ENCODE measurements at places on chromosomes 1 and 21.

GRCh38 chr1:193141804-193142203, 20.0 kb downstream of the CDC73 start:
- peak; percentile 45 for DNase-seq

GRCh38 chr1:225876900-225877510, 5.2 kb downstream of the TMEM63A start:
- no peak for DNase-seq

DNA sequence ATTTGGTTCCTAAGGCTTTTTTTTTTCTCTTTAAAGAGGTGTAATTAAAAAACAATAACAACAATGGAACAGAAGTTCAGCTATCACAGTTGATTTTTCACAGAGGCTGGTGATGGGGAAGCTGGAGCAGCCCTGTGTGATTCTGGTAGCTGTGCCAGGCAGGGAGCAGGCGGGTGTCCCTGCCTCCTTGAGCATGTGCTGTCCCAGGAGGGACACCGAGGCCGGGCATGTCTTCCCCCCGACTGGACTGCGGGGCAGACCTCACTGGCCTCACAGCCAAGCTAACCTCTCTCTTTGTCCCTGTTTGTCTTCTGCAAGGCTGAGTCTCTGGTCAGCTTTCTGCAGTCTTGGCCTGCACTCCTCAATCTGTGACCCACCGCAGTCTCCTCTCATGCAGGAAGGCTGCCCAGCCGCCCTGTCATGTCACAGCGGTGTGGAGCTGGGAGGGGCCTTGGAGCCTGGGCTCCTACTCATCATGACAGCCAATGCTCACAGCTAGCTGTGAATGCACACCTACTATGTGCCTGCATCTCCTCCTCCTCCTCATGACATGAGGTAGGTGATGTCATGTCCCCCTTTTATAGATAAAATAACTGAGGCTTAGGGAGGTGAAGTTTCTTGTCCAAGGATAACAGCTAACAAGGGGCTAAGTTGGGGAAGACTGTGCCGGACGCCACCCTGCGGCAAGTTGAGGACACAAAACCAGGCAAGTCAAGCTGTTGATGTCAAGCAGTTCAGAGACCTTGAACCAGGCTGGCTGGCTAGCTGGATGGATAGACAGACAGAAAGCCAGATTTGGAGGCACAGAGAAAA, 10.3 kb upstream of the ACTL8 start:
- no peak for DNase-seq

DNA sequence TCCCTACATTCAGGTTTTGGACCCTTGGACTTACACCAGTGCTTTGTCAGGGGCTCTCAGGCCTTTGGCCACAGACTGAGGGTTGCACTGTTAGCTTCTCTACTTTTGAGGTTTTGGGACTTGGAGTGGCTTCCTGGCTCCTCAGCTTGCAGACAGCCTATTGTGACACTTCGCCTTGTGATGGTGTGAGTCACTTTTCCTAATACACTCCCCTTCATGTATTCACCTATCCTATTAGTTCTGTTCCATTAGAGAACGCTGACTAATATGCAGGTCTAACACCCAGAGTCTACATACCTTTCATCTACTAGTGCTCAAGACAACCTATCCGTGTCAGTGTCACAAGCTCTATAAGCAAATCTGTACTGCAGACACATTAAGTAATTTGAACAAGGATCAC, 605.3 kb downstream of the KCNT2 start:
- DNase-seq: no peak

- peak; percentile 85 for DNase-seq
Observed at GRCh38 chr1:22024485-22025367, 23.3 kb downstream of the CELA3A start.

DNA sequence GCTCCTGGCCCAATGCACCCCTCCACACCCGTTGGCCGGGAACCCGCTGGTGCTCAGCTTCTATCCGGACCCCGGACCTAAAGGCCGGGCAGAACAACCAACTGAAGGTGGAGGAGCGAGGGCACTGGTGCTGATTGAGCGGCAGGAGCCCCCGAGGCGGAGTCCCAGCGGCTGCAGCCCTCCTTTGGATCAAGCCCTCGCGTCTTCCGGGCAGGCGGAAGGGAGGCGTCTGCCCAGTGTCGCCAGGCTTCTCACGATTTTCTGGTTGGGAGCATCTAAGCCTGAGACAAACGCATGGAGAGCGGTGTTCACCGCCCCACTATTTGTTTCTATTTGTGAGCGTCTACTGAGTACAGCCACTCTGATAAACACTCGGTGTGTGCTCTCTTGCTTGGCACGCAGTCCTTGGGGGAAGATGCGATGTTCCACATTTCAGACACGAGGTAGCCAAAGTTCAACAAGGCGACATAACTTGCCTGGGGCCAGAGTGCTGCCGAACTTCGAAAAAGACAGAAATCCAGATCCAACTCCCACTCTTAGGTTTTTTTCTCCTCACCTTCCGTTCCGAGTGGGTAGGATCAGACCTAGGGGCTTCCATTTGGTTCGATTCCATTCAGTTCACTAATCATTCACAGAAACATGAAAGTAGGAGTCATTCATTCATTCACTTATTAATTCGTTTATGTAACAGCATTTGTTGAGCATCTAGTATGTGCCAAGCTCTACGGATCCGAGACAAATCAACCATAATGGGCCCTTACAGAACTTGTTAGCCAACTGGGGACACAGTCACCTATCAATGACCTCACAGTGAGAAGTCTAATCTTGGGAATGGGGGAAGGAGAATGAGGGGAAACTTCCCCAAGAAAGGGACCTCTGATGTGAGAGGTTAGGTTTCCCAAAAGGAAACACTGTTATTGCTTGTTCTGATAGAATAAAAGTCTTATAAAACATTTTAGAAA, 4.9 kb upstream of the DMRTA2 start:
- no peak for DNase-seq

DNA sequence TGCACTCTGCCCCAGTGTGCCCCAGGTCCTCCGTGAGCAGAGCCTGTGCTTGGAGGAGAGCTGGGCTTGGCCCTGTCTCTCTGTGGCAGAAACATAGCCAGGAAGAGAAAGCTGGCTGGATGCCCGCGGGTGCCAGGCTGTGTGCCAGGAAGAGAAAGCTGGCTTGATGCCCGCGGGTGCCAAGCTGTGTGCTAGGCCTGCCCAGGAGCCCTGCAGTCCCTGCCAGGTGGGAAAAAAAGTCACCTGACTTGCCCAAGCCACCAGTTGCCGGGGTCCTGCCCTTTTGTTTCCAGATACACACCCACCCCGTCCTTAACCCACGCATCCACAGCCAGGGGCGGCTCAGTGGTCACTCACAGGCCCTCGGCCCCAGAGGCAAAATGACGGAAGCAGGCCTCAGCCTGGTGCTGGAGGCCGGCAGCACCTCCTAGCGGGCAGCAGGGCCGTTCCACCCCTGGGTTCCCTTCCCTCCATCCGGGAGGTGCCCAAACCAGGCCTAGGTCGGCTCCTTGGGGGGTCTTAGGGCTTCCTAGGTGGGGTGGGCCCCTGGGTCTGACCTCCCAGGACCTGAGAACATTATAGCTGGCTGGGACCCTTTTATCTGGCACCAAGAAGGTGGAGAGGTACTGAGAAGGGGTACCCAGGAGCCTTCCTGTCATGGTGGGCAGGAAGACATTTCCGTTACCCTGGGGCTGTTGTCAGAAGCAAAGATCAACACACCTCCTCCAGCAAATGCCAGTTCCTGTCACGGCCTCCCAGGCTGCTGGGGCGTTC, 9.1 kb downstream of the ITGB2 start:
- peak; percentile 92 for DNase-seq

- DNase-seq: no peak
Observed at GRCh38 chr1:86970938-86971337, 56.5 kb downstream of the HS2ST1 start.

DNA sequence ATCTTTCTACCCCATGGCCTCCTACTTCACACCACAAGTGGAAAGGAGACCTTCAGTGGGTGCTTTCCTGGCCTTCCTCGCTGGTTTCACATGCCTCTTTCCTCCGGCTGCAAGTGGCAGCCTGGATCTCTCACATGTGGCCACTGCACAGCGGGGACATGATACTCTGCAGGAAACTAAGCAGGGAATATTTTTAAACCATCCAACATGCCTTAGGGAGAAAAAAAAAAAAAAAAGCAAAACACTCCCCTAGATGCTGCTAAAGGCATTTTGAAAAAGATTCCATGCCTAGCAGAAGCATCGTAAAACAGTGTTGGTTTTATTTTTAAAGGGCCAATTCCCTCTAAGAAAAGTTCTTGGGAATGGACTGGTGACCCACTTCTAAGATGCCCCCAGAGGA, 12.2 kb upstream of the GJA5 start:
- no peak for DNase-seq

GRCh38 chr1:236619398-236619797, 15.1 kb upstream of the HEATR1 start:
- no peak for DNase-seq

GRCh38 chr1:223479718-223480425, 86.7 kb downstream of the CCDC185 start:
- DNase-seq: no peak

GRCh38 chr1:237931581-237931980, 40.9 kb upstream of the ZP4 start:
- peak; percentile 65 for DNase-seq

DNA sequence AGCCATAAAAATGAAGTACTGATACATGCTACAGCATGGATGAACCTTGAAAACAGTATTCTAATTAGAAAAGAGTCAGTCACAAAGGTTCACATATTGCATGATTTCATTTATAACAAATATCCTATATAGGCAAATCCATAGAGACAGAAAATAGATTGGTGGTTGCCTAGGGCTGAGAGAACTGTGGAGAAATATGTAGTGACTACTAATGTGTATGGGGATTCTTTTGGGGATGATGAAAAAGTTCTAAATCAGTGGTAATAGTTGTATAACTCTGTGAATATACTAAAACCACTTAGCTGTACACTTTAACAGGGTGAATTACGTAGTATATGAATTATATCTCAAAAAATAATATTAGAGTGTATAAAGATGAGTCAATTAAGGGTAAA, 45.8 kb downstream of the RNF115 start:
- DNase-seq: no peak

GRCh38 chr1:212864201-212864600, 6.1 kb downstream of the FLVCR1 start:
- DNase-seq: no peak

DNA sequence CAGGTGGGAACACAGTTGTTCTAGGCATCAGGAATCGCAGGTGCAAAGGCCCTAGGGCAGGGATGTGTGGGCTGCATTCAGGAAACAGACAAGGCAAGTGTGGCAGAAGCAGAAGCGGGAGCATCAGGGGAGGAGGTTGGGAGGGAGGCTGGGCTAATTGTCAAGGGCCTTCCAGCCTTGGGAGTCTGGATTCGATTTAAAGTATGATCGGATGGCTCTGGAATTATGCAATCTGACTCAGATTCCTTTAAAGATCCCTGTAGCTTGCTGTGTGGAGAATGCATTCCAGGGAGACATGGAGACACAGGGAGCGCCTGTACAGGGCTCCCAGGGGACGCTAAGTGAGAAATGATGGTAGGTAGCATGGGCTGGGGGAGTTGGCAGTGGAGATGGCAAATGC, 86.5 kb downstream of the LACTBL1 start:
- DNase-seq: no peak

DNA sequence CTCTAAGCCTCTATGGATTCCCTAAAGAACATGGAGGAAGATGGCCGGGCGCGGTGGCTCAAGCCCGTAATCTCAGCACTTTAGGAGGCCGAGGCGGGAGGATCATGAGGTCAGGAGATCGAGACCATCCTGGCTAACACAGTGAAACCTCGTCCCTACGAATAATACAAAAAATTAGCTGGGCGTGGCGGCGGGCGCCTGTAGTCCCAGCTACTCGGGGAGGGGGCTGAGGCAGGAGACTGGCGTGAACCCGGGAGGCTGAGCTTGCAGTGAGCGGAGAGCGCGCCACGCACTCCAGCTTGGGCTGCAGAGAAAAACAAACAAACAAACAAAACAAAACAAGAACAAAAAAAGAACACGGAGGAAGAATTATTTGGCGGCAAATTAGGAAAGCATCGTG, 5.8 kb upstream of the ZNF326 start:
- no peak for DNase-seq

- peak; percentile 23 for DNase-seq
Observed at GRCh38 chr1:183218971-183219615, 33.0 kb downstream of the LAMC2 start.

DNA sequence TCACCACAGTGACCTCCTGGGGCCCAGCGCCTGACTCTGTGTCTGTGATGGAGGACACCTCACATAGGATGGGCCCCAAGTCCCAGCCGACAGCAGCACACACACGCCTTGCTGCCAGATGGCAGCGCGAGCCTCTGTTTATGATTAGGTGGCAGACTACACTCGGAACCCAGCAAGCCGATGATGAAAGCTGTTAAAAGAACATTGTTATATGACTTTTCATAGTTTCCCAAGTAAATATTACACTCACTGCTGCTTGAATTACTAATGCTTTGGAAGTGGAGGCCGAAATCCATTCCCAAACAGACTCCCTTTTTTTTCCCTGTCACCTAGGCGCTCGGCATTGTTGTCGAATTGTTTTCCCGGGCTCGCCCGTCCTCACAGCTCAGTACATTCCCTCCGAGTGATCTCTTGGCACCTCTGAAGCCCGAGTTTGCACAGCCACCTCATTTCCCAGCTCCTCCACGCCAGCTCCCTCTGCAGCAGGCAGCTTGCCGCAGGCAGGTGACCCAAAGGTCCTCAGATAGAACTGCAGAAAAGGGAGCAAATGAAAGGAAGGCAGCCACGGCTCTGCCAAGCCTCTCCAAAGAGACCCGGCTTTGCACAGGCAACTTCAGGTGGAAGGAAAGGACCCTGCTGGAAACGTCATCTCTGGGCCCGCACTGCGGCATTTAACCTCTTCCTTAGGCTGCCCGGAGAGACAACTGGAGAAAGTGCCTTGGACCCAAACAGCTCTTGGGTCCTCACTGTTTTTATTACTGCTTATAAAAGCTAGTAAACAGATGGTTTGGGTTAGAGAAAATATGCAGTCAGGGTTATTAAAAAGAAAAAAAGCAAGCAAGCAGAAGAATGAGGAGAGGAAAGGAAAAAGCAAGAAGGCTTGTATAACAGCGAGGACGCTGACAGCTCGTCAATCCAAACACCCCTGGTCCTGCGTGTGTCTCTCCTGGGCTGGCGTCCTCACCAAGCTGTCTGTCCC, 72.2 kb upstream of the SLC25A33 start:
- DNase-seq: no peak

DNA sequence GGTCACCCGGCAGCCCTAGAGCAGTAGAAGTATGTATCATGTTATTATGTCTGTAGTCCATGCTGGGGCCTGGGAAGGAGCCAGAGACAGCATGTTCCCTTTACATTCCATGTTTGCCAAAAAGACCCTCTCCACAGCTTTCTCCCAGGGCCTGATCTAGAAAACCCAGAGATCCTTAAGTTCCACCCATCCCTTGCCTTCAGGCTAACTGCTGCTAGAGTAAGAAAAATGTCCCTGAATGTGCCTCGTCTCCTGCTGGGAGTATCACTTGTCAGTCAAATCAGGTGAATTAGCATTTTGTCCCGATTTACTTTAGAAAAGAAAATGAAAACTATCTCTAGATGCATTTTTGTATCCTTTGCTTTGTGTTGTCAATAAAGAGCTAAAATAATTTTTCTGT, 13.3 kb upstream of the MRPS14 start:
- no peak for DNase-seq

- no peak for DNase-seq
Observed at GRCh38 chr1:6914706-6915105, 129.5 kb downstream of the CAMTA1 start.

- peak; percentile 86 for DNase-seq
Observed at GRCh38 chr1:236759252-236759859, 35.7 kb upstream of the MTR start.

GRCh38 chr1:54606990-54607325, 16.4 kb downstream of the FAM151A start:
- no peak for DNase-seq

Data from hematopoietic multipotent progenitor cell treated with erythropoietin and hydrocortisone succinate and interleukin-3 and kit ligand, for 6 days (in vitro differentiated cells).